Thoracic aorta (tissue), 2 donors: ENCODE measurements at places on chromosomes 11 and 22. TPM values are rescaled to one million over a fixed set of nuclear protein-coding genes. Genes with fewer than 3 reads are reported as not detected.

DNA sequence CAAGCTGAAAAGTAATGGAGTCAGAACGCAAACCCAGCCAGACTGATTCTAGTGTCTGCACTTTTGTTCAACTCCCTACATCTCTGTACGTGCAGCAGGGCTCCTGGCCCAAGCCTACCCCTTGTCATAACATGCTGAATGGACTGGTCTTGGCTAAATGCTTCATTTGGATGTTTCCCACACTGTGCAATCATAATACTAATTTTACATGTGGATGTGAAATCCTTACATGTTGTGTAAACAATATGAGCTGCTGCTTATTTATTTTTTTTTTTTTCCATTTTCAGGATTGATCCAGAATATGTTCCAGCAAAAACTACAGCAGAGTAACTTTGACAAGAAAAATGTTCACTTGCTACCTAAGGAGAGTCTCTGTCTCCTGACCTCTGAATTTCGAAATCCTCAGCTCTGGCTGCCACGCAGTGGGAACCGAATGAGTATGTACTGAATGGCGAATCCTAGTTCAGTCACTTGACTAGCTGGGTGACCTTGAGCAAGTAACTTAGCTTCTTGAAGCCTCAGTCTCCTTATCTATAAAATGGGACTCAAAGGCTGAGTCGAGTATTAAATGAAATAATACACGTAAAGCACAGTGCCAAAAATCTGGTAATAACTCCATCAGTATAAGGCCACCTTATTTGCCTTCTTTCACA is 133.4 kb downstream of the EHF start:
- no peak overlapping the region for H3K4me3 ChIP-seq
- DNase-seq = no peak
- no peaks in the 10 kb centered on the region for H3K36me3 ChIP-seq

- no peak for DNase-seq
- peaks cover 10% of the 10 kb centered on the region for H3K4me1 ChIP-seq
- no peaks in the 10 kb centered on the region for H3K36me3 ChIP-seq
- peak overlapping the region; percentile 58 for H3K27ac ChIP-seq
- peak overlapping the region; percentile 91 for H3K4me3 ChIP-seq
Observed at GRCh38 chr11:63769714-63770455, 1.3 kb upstream of the ZFTA start.

- H3K27me3 ChIP-seq = no peaks in the 10 kb centered on the region
- H3K27ac ChIP-seq = no peak overlapping the region
- H3K36me3 ChIP-seq = peaks cover 4% of the 10 kb centered on the region
- H3K4me1 ChIP-seq = no peaks in the 10 kb centered on the region
- H3K4me3 ChIP-seq = no peak overlapping the region
- no peak for DNase-seq
Observed at GRCh38 chr11:94815705-94816344, 47.7 kb downstream of the AMOTL1 start.

DNA sequence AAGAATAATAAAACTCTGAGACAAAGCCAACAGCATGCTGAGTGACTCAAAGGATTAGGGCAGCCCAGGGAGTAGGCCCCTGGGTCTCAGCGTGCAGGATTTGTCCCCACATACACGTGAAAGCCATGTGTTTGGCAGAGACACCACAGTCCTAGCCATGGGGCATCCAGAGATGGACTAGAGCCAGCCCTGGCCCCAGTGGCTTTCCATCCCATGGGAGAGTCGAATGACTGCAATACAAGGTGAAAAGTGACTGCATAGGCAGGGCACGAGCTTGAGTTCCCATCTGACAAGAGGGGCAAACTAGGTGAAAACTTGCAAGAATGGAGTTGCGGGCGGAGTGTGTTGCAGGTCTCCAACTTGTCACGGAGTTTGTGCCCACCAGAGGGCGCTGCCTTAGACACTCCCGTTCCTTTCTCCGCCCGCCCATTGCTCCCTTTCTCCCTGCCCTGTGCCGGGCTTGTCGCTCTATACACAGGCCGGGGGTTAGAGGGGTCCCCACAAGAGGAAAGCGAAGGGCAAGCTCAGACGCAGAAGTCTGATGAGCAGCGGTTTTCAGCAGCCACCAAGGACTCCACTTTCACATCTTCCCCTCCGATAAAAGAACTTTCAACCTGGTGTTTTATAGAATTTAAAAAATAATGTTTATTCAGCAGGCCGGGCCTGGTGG is 24.2 kb downstream of the TSKU start:
- H3K27ac ChIP-seq = no peak overlapping the region
- peak; percentile 65 for DNase-seq
- H3K36me3 ChIP-seq = no peaks in the 10 kb centered on the region
- H3K27me3 ChIP-seq = no peaks in the 10 kb centered on the region
- H3K4me1 ChIP-seq = peaks cover 22% of the 10 kb centered on the region

- H3K27ac ChIP-seq = peak overlapping the region; percentile 75
- DNase-seq = no peak
- peaks cover 9% of the 10 kb centered on the region for H3K4me1 ChIP-seq
- no peaks in the 10 kb centered on the region for H3K27me3 ChIP-seq
Observed at GRCh38 chr11:114057605-114058004, 1.9 kb upstream of the ZBTB16 start.

- no peak overlapping the region for H3K27ac ChIP-seq
- no peaks in the 10 kb centered on the region for H3K4me1 ChIP-seq
- no peak overlapping the region for H3K4me3 ChIP-seq
- H3K27me3 ChIP-seq = no peaks in the 10 kb centered on the region
- DNase-seq = no peak
Observed at GRCh38 chr22:39721206-39722031, 150.9 kb downstream of the CACNA1I start.

- no peaks in the 10 kb centered on the region for H3K4me1 ChIP-seq
- H3K27me3 ChIP-seq = no peaks in the 10 kb centered on the region
- DNase-seq = no peak
- H3K4me3 ChIP-seq = no peak overlapping the region
Observed at GRCh38 chr11:125807909-125808308, 20.0 kb downstream of the PATE3 start.

DNA sequence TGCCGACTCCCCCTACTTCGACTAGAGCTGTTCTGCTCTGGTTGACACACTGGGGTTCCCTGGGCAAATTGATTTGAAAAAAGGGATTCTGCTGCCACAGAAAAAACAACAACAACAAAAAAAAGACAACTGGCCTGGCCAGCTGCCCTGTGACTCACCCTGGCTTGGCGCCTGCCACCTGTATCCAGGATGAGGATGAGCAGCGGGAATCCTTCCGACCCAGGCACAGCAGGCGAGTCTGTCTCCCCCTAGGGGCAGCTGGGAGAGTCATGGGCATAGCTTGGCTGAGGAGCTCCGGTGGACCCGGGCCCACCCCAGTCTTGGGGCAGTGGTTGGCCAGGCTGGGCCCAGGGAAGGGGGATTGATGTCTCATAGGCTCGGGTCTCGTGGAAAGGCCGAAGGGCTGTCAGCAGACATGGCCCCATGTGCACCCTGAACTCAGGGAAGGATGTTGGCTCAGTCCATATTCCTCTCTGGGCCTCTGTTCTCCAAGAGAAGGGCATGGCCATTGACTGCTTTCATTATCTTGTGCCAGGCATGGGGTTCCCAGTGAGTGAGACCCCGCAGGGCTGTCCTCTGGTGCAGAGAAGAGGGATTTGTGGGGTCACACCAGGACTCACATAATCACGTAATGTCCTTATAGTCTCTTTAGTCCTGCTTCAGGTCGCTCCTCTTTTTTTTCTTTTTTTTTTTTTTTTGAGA is 10.4 kb upstream of the SUN2 start:
- no peak for DNase-seq
- H3K4me1 ChIP-seq = peaks cover 6% of the 10 kb centered on the region
- H3K36me3 ChIP-seq = no peaks in the 10 kb centered on the region
- no peak overlapping the region for H3K27ac ChIP-seq
- H3K27me3 ChIP-seq = no peaks in the 10 kb centered on the region
- H3K4me3 ChIP-seq = no peak overlapping the region

DNA sequence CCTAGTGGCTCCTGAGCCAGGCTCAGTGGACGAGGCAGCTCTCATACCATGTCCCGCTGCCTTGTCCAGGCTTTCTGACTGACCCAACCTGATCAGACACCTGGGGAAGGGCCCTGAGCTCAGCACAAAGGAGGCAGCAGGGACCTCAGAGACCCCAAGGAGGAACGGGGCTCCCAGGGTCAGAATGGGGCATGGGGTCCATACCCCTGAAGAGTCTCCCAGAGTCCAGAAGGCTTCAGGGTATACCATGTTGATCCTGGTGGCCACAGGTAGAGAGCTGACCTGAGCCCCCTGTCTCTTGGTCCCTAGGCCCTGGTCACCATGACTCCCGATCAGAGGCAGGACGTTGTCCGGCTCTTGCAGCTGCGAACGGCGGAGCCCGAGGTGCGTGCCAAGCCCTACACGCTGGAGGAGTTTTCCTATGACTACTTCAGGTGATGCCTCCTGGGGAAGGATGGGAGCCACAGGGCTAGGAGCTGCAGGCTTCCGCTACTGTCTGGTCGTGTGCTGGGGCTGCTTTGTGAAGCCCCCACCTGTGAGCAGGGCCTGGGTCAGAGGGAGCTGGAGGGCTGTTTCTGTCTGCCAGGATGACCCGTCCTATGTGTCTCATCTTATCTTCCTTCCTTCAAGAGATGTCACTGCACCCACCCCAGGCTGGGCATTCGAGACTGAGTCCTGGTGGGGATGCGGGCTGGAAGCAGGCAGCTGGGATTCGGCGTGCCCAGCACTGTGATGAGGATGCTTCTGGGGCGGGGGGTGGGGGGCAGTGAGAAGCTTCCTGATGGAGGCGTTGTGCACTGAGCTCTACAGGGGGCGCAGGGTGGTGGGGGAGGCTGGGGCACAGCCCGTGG is 74.2 kb downstream of the MYO7A start:
- H3K36me3 ChIP-seq = no peaks in the 10 kb centered on the region
- no peaks in the 10 kb centered on the region for H3K27me3 ChIP-seq
- no peak for DNase-seq
- H3K4me1 ChIP-seq = no peaks in the 10 kb centered on the region
- no peak overlapping the region for H3K27ac ChIP-seq
- no peak overlapping the region for H3K4me3 ChIP-seq

DNA sequence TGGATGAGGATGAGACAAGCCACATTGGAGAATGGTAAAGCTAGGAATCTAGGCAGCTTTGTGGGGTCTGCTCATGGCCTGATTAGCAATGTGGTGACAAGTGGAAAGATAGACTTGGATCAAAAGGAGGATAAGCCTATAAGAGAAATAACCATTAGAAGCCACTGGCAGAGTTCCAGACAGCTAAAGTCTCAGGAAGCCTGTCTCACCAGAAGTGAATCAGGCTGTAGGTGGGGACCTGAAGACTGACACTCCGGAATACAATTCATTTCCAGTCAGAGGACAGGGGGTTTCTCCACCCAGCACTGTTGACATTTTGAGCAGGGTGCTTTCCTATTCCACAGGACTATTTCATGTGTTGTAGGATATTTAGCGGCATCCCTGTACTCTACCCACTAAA is 129.7 kb downstream of the ARHGAP42 start:
- no peaks in the 10 kb centered on the region for H3K4me1 ChIP-seq
- no peaks in the 10 kb centered on the region for H3K36me3 ChIP-seq
- H3K4me3 ChIP-seq = no peak overlapping the region

GRCh38 chr22:31284281-31285155 is 7.8 kb downstream of the PIK3IP1 start:
- no peaks in the 10 kb centered on the region for H3K27me3 ChIP-seq
- H3K27ac ChIP-seq = peak overlapping the region; percentile 34
- DNase-seq = no peak
- peaks cover 73% of the 10 kb centered on the region for H3K36me3 ChIP-seq

- H3K27ac ChIP-seq = no peak within 1 kb of the TSS
- peaks cover 28% of the 10 kb centered on the region for H3K4me1 ChIP-seq
- H3K36me3 ChIP-seq = peaks cover 34% of the 10 kb centered on the region
Observed at GRCh38 chr11:67437082-67437808, at the start of gene PTPRCAP. Gene PTPRCAP (minus strand): TSS chr11:67437682. CDS start chr11:67437619, 63 bp downstream.

DNA sequence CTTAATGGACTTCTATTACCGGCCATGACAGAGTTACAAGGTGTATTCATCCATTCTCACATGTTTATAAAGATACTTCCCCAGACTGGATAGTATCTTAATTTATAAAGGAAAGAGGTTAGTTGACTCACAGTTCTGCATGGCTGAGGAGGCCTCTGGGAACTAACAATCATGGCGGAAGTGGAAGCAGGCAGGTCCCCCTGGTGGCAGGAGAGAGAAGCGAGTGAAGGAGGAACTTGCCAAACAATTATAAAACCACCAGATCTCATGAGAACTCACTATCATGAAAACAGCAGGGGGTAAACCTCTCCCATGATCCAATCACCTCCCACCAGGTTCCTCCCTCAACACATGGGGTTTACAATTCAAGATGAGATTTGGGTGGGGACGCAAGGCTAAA is 170.0 kb upstream of the PDGFD start:
- no peak overlapping the region for H3K27ac ChIP-seq
- no peaks in the 10 kb centered on the region for H3K27me3 ChIP-seq
- peaks cover 9% of the 10 kb centered on the region for H3K4me1 ChIP-seq

DNA sequence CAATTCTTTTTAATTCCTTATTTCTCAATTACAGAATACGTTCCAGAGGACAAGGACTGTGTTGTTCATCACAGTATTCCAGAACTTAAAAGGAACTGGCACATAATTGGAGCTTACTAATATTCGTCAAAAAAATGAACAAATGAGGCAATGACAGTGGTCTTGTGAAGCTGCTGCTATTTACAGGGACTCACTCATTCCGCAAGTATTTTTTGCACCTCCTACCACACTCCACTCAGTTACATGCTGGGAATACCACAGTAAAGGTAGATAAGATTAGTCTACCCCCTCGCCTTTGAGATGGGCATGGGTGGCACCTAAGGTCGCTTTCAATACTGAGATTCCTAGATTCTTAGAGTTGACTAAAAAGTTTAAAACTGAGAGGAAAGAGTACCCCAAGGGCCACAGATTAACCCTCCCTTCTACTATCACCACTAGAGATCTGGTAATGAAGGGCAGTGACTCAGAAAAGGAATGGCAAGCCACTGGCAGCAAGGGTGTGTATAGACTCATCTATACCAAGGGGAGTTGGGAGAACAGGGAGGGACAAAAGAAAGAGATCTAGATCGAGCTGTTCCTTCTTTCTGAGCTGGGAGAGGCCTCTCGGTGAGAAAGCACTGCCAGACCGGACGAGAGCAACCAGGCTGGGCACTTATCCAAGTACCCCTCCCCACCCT is 85.0 kb downstream of the RPL27A start:
- H3K4me3 ChIP-seq = no peak overlapping the region
- H3K36me3 ChIP-seq = no peaks in the 10 kb centered on the region
- H3K27me3 ChIP-seq = no peaks in the 10 kb centered on the region
- H3K27ac ChIP-seq = peak overlapping the region; percentile 75
- no peak for DNase-seq
- peaks cover 45% of the 10 kb centered on the region for H3K4me1 ChIP-seq

- H3K4me3 ChIP-seq = no peak overlapping the region
- peaks cover 3% of the 10 kb centered on the region for H3K36me3 ChIP-seq
- H3K27ac ChIP-seq = no peak overlapping the region
Observed at GRCh38 chr11:44188643-44189042, 93.2 kb downstream of the EXT2 start.

GRCh38 chr11:118139578-118139977 is 13.0 kb downstream of the SCN4B start:
- H3K36me3 ChIP-seq = no peaks in the 10 kb centered on the region
- DNase-seq = no peak
- H3K4me3 ChIP-seq = no peak overlapping the region
- no peaks in the 10 kb centered on the region for H3K4me1 ChIP-seq
- no peak overlapping the region for H3K27ac ChIP-seq

The OR52N4 gene
- total RNA-seq = not detected

The C22orf23 gene
- total RNA-seq = not detected

The OOSP3 gene
- not detected for total RNA-seq

The ACCSL gene
- not detected for total RNA-seq

The DERL3 gene
- total RNA-seq = 2.5 TPM

The DDI1 gene
- not detected for total RNA-seq

The KLHL35 gene
- total RNA-seq = 7.9 TPM

The MS4A6A gene
- 111 TPM for total RNA-seq

The CYP2D6 gene
- not detected for total RNA-seq

The CREBZF gene
- total RNA-seq = 88.3 TPM

The MPEG1 gene
- 29.8 TPM for total RNA-seq
